Liver (tissue), 10 donors: ENCODE measurements at places on chromosomes 12 and 14. TPM values are rescaled to one million over a fixed set of nuclear protein-coding genes. Genes with fewer than 3 reads are reported as not detected.

Gene KRT73
- polyA plus RNA-seq = not detected

DNA sequence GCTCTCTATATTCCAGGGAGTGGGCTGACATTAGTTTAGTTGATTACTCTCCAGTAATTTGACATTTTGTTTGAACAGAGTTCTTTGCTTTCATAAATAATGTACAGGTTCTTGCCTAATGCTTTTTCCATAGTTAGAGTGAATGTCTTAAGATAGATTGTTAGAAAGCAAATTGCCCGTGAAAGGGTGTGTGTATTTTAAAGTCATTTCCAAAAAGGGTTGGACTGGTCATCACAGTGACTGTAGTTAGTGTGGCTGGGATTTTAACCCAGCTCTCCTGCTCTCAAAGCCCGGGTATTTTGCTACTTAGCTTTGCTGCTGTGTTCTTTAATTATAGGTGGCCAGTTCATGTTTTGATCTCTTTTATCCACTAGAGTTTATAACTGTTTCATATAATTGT is 74.2 kb downstream of the DNAH10 start:
- no peak overlapping the region for H3K27ac ChIP-seq
- no peaks in the 10 kb centered on the region for H3K4me1 ChIP-seq
- H3K36me3 ChIP-seq = no peaks in the 10 kb centered on the region

GRCh38 chr12:96436366-96437170 is 36.3 kb upstream of the CDK17 start:
- no peak overlapping the region for H3K4me3 ChIP-seq
- H3K36me3 ChIP-seq = no peaks in the 10 kb centered on the region
- H3K27ac ChIP-seq = no peak overlapping the region
- DNase-seq = no peak
- H3K4me1 ChIP-seq = no peaks in the 10 kb centered on the region

DNA sequence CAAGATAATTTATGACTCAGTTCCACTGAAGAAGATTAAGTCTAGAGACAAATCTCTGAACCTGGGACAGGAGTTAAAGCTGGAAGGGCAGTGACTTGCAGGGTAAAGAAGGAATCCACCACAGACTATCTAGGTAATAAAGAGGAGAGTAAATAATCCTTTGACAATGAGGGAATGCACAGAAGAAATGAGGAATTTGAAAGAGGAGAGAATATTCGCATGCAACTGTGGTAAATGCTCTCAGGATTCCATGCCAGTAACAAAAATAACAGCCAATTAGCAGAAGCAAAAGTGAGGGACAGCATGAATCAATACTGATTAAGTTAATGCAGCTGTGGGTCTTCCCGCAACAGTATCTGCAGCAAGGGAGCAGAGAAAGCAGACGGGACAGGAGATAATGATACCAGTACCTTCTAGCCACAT is 77.0 kb downstream of the KITLG start:
- no peak overlapping the region for H3K4me3 ChIP-seq
- no peaks in the 10 kb centered on the region for H3K36me3 ChIP-seq

Gene PDE3A
- polyA plus RNA-seq = 0.75 TPM

DNA sequence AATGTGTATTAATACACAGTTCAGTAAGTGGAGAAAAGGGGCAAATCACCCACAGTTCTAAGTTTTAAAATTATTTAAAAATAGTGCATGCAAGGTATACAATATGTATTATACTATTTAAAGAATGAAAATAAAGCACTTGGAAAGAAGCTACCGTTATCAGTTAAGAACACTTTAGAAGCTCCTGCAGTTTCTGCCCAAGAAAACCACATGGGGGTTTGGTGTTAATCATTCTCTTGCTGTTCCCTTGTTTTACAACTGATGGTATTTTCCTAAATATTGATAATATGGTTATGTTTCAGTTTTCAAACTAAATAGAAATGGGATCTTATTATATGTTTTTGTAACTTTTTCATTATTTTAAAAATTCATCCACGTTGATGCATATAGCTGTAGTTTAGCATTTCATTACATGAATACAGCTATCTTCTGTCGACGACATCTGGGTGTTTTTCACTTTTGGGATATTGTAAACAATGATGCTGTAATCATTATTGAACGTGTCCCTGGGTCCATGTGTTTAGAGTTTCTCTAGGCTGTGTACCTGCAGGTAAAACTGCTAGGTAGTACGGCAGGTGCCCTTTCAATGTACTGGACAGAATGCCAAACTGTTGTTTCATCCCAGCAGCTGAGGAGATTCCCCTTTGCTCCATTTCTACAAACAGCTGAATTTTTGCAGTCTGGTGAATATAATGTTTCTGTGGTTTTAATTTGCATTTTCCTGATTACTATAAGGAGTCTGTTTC is 64.1 kb downstream of the APPL2 start:
- no peak for DNase-seq
- H3K27me3 ChIP-seq = no peaks in the 10 kb centered on the region
- no peak overlapping the region for H3K4me3 ChIP-seq

- DNase-seq = no peak
- H3K36me3 ChIP-seq = no peaks in the 10 kb centered on the region
- peaks cover 6% of the 10 kb centered on the region for H3K4me1 ChIP-seq
- no peaks in the 10 kb centered on the region for H3K27me3 ChIP-seq
Measured at GRCh38 chr14:69666690-69667211, 55.4 kb downstream of the SUSD6 start.

GRCh38 chr14:35341454-35341750 is 49.2 kb downstream of the PSMA6 start:
- no peak overlapping the region for H3K4me3 ChIP-seq
- H3K27ac ChIP-seq = peak overlapping the region; percentile 91
- H3K36me3 ChIP-seq = no peaks in the 10 kb centered on the region

DNA sequence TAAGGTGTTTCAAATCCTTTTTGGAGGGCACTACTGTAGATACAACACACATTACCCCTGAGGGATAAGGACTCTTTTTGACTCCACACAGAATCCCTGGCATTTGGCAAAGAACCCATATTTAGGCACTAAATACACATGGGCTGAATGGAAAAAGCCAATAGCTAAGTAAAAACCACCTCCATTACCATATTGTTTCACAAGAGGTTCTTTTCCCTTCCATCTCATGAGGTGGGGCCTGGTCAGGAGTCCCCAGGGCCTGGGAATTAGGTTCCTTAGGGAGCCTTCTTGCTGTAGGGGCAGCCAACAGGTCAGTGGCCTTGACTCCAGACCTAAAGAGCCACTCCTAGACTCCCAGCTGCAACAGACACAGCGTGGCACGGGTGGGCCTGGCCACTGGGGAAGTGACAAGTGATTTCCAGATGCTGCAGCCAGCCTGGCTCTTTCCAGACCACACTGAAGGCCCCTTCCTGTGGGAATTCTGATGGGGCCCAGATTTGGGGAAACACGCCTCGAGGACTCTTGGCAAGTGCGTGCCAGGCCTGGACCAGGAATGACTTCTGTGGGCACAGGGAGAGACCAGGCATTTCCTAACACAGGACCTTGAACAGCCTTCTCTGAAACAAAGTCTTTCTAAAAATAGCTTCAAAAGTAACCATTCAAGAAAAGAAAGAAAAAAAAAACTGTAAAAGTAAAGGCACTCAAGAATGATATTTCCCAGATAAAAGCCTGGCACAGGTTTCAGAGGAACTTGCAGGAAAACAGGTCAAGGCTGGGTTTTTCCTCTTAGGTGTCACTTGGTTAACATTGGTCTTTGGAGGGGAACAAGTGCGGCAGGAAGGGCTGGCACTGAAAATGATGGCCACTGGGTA is 18.1 kb downstream of the SSH1 start:
- no peaks in the 10 kb centered on the region for H3K27me3 ChIP-seq
- H3K27ac ChIP-seq = peak overlapping the region; percentile 81
- DNase-seq = no peak
- H3K4me3 ChIP-seq = no peak overlapping the region

GRCh38 chr12:102745971-102746600 is 171.0 kb downstream of the PAH start:
- H3K36me3 ChIP-seq = no peaks in the 10 kb centered on the region
- no peak for DNase-seq
- no peak overlapping the region for H3K27ac ChIP-seq
- no peaks in the 10 kb centered on the region for H3K4me1 ChIP-seq

Gene DAO
- 51.4 TPM for polyA plus RNA-seq

- no peak overlapping the region for H3K27ac ChIP-seq
- no peaks in the 10 kb centered on the region for H3K36me3 ChIP-seq
- DNase-seq = no peak
- H3K27me3 ChIP-seq = no peaks in the 10 kb centered on the region
- no peak overlapping the region for H3K4me3 ChIP-seq
Measured at GRCh38 chr12:121976950-121977349, 44.7 kb upstream of the BCL7A start.

- H3K36me3 ChIP-seq = no peaks in the 10 kb centered on the region
- H3K4me1 ChIP-seq = no peaks in the 10 kb centered on the region
- DNase-seq = no peak
- H3K4me3 ChIP-seq = no peak overlapping the region
- H3K27ac ChIP-seq = no peak overlapping the region
- H3K27me3 ChIP-seq = no peaks in the 10 kb centered on the region
Measured at GRCh38 chr14:79161571-79161970, 991.4 kb downstream of the NRXN3 start.
